ENCODE measurements at places on chromosomes 7 and 10.

DNA sequence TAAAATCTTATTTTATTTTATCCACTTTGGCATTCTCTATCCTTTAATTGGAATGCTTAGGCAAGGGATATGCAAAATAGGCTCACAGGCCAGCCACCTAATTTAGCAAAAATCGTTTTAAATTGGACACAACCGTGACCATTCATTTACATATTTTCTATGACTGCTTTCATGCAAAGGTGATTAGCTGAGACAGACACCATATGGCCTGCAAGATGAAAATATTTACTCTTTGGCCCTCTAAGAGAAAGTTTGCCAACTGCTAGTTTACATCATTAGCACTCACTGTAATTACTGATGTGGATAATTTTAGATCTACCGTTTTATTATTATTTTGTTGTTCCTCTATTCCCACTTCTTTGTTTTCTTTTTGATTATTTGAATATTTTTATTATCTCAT lies 375.5 kb upstream of the LRRTM3 start:
- DNase-seq: no peak

DNA sequence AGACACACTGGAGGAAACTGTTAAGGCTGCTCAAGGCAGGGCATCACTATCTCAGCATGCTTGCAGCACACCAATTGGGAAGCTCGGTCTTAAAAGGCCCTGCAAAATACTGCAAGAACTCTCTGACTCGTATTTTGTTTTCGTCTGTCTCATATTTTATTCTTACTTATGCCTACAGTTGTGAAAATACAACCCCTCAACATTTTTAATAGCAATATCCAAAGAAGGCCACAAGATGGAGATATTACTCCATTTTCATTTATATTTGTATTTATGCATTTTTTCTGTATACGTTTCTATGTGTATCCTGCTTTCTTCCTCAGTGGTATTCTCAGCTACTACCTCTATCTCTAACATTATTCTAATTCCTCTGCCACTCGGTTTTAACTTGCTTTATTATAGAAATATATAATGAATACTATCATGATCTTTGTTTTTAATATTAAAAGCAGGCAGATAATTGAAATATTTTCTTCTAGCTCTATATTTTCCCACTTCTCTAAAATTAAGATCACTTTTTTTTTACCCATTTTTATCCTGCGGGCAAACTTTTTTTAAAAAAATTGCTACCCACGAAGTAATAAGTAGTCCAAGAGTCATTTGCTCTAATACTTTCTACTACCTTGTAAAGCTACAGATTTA lies 10.0 kb downstream of the DNAJC1 start:
- no peak for DNase-seq

DNA sequence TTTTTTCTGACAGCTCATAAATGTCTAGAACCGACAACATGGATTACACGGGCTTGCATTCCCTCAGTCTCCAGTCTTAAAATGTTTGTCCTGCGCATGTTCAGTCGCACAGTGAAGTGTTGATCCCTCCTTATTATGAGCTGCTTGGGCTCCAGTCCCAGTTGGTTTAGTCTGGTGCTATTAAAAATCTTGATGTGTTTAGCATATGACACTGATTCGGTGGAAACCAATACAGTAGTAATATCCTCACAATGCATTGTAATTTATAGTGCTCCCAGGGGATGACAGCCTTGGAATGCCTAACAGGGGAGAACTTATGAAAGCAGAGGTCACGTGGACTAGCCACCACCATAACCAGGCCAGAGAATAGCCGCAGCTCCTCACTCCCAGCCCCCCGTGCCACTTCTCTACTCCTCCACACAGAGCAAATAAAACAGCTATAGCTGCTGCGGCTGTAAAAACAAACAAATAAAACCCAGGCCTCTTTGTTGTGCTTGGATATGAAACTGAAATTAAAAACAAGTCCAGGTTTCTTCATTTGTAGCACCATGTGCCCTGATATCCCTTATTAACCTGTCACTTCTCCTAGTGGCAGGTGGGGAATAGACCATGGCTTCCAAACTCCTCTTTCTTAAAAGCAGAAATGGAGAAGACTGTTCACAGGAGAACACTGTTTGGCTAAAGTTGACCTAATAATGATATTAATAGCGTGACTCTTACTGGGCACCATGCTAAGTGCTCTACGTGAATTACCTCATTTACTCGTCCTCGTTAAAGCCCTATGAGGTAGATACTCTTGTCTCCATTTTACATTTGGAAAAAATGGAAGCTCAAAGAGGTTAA lies 7.7 kb downstream of the DPCD start:
- no peak for DNase-seq

DNA sequence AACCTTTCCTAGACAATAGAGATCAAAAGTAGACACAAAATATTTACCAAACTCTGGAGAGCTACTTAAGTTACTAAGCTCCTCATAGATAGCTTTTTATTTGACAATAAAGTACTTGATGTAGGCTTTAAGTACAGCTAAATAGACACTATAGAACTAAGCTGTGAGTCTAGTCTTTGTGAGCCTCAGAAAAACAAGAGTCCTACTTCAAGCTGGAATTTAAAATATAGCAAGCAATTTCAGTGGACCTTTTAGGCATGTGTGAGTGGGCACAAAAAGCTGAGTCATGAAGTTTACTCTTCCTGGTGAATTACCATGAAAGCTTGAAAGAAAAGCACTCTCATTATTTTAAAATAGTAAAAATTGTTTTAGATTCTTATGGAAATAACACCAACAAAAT lies 76.1 kb downstream of the ADD3 start:
- DNase-seq: no peak

DNA sequence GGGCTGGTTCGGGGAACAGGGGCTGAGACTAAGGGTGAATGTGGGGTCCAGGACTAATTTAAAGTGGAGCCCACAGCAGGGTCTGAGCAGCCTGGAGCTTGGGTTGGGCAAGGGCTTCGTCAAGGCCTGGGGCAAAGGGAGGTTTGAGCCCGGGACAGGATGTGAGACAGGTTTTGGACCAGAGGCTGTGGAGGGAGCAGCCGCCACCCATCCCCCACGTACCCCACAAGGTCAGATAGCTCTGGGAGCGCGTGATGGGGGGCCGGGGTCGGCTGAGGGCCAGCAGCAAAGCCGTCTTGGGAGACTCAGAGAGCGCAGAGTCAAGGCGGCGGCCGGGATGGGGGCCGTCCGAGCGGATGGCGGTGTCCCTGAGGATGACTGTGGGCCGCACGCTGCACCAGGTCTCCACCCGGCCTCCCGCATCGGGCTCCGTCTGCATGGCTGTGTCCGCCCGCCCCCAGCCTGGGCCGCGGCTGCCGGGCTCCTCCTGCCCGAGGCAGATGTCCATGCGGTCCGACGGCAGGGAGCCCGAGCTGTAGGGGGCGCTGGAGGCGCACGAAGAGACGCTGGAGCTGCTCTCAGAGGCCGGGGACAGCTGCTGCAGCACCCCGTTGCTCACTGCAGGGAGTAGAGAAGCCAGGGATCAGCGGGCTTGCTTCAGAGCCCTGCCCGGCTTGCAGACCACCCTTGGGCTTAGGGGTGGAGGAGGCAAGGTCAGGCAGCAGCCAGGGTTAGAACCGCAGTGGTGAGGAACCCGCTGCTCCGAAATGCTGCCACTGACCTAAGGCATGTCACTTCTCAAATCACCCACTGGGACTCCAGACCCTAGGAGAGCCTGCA lies 12.1 kb downstream of the PDZD7 start:
- peak; percentile 89 for DNase-seq

DNA sequence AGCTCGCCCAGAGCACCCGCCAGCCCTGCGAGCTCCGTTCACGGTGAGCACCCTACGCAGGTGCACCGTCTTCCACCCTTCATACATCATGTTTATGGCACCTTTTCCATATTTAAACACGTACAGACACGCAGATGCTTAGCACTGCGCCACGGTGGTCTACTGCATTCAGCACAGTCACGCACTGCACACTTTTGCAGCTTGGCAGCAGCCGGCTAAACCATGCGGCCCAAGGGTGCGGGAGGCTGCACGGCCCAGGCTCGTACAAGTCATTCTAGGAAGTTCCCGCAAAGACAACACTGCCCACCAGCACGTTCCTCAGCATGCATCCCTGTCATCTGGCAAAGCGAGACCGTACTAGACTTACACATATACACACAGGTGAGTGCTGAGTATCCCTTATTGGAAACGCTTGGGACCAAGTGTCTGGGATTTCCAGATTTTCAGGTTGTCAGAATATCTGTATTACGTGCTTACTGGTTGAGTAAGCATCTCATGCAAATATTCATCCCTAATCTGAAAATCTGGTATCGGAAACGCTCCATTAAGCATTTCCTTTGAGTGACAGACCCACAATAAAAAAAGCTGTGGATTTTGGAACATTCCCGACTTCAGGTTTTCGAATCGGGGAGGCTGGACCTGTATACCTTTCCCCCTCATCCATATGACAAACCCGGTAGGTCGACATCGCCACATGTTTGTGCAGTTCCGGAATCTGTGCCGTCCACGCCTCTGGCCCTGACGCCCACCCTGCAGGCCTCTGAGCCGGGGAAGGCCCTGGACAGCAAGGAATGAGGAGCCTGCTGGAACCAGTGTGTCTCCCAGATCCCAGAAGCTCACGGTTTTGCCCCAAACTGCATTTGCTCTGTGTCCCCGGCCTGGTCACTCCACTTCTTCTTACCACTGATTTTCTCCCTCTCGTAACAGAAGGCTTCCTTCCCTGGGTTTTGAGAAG lies 222.2 kb downstream of the ELFN1 start:
- DNase-seq: no peak

GRCh38 chr10:71346731-71347130 lies 27.7 kb downstream of the SLC29A3 start:
- no peak for DNase-seq

DNA sequence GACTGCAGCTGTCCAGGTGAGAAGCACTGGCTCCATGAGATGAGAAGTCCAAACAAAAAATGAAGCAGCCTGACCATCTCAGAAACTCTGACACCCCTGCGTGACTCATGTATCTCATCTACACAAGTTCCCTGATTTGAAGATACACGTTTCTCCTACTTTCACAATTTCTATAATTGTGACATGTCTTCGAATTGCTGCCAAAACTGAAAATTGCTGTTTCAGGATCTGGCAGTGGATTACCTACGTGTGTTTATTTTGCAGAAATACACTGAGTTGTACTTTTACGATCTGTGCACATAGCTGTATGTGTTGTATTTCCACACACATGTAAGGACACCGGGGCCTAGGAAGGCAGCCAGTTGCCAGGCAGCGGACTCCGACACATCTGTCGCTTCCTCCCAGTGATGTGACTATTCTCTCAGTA lies 53.2 kb downstream of the LARP4B start:
- no peak for DNase-seq

DNA sequence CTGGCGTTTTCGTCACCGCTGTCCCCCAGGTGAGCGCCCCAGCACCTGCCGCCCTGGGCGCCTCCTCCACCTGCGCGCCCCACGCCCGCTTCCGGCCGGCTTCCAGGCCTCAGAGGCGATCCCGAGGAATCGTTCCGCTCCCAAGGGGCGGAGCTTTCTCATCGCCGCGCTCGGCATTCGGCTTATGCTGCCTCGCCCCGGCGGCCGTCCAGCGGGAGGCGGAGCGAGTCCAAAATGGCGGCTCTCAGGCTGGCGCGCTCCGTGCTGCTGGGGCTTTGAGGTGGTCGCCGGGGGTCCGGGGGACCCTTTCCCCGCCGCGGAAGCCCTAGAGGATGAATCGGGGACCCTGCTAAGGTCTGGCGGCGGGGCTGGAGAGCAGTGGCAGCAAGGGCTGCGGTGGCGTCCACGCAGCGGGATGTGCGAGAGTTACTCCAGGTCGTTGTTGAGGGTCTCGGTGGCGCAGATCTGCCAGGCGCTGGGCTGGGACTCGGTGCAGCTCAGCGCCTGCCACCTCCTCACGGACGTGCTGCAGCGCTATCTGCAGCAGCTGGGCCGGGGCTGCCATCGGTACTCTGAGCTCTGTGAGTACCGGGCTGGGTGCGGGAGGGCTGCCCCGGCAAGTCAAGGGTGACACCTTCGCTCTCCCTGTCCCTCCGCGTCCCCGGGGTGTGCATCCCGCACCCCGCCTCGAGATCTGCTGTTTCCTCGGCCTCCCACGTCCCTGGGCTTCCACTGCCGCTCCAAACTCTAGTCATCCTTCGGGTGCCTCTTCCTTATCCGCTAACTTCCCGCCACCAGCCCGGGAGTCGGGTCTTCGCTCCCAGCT lies at the start of gene TAF3:
TAF3 (plus strand) TSS at position 211 of the 826 bp plus-strand sequence; CDS start at position 416, 205 bp downstream.
- DNase-seq: peak; percentile 98

- no peak for DNase-seq
These were observed 82.9 kb upstream of the WDR11 start for GRCh38 chr10:120768227-120768626.

GRCh38 chr7:121604627-121605316 lies 208.7 kb upstream of the FAM3C start:
- DNase-seq: no peak

- no peak for DNase-seq
These were observed 148.4 kb downstream of the TPST1 start for GRCh38 chr7:66353547-66353946.

DNA sequence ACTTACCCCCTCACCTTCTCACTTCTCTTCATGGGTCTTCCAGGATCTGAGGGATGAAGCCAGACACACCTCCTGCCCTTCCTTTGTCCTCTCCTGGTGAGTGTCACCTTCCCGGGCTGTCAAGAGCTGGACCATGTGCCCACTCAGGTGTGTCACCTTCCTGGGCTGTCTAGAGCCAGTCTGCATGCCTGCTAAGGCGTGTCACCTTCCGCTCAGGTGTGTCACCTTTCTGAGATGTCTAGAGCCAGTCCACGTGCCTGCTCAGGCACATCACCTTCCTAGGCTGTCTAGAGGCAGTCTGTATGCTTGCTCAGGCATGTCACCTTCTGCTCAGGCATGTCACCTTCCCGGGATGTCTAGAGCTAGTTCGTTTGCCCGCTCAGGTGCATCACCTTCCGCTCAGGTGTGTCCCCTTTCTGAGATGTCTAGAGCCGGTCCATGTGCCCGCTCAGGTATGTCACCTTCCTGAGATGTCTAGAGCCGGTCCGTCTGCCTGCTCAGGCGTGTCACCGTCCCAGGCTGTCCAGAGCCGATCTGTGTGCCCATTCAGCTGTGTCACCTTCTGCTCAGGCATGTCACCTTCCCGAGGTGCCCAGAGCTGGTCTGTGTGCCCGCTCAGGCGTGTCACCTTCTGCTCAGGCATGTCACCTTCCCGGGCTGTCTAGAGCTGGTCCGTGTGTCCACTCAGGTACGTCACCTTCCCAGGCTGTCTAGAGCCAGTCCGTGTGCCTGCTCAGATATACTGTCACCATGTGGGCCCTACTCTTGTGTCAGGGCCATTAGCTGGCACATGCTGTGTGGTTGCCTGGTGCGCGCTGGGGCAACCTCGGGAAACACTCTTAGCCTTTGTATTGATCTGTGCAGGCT lies 245.3 kb downstream of the EBF3 start:
- no peak for DNase-seq

- no peak for DNase-seq
These were observed 98.7 kb downstream of the KMT2E start for GRCh38 chr7:105112440-105113418.

Measured in activated effector memory CD4-positive, alpha-beta T cell treated with anti-CD3 and anti-CD28 coated beads, Interleukin-2, amount 50 U/mL, for 16 hours (primary cell).